Retina (tissue), 1 donor: ENCODE measurements at places on chromosomes 7 and 10.

DNA sequence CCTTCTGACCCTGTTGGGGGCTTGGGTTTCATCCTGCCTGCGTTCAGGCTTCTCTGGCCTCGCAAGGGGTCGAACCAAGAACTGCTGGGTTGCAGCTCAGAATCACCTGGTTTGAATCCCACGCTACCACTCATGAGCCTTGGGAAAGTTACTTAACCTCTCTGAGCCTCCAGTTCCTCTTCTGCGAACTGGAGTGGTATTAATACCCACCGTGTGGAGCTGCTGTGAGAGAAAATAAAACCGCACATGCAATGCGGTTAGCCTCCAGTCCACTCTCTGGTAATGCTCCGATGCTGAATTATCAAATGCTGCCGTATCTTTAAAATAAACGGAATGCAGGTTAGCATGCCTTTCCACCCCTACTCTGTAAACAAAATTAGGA is 171.9 kb downstream of the ARHGAP12 start:
- DNase-seq = no peak

DNA sequence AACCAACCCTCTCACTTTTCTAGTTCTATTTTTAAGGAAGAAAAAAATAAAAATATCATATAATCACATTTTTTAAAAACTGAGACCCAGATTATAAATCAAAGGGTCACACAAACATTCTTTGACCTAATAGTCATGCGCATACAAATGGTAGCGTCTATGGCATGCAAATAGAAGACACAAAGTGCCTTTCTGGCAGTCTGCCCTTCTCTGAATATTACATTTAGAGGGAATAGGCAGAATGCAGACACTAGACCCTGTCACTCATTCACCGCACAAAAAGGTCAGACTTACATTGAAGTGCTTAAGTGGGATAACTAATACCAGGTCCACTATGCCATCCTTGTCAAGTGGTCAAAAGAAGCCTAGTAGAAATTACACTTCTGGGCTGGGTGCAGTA is 26.5 kb upstream of the FHIP2A start:
- DNase-seq = no peak

GRCh38 chr10:57249615-57250281 is 888.7 kb upstream of the ZWINT start:
- DNase-seq = no peak

GRCh38 chr10:126580873-126581647 is 89.4 kb downstream of the C10orf90 start:
- DNase-seq = no peak

DNA sequence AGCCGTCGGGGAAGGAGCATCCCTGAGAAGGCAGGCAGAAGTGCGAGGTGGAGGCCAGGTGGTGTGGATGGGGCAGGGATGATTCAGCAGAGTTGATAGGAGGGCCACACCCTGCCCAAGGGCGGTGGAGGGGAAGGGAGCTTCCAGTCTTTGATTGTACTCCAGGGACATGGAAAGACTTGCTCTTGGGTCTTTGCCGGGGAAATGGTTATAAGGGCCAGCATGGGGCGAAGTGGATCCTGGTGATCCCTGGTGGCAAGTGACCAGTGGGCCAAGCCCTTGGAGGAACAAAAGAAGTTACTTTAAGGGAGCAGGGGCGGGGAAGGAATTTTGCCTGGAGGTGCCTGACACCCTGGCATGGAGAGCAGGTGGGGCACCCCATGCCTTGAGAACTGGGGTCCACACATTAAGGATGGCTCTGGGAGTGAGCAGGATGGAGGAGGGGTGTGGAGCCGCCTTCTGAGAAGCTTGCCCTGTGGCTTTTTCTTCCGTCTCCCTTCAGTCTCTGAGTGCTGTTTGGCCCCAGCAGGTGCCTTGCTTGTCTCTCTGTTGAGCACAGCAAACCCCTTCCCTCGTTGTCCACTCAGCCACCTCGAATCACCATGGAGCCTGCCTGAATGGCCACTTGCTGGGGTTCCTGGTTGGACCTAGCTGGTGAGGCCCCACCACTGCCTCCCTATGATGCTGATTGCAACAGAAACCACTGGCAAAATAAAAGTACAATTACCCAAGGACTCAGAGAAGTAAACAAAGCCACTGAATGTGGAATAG is 83.9 kb downstream of the RAMP3 start:
- no peak for DNase-seq

GRCh38 chr7:134191876-134192275 is 64.7 kb downstream of the LRGUK start:
- no peak for DNase-seq

- no peak for DNase-seq
Measured at GRCh38 chr10:112643600-112644264, 196.7 kb downstream of the VTI1A start.

- peak; percentile 32 for DNase-seq
Measured at GRCh38 chr10:85548034-85548433, 818.6 kb downstream of the GRID1 start.

DNA sequence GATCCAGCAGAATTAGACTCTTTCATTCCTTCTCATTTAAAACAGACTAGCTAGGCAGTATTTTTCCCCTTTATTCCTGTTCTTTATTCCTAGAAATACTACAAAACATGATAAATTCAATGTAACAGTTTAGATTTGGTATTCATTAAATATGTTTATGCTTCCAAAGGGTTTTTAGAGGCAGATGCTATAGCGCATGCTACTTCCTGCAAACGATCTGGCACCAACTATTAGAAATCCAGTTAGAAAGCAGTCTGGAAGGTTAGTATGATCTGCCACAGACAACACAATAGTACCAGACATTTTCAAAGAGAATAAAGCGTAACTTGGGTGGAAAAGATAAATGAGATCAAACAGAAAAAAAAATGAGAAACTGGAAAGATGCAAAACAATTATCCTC is 63.5 kb upstream of the PTN start:
- no peak for DNase-seq

- no peak for DNase-seq
Measured at GRCh38 chr7:6232116-6232515, 40.3 kb downstream of the CYTH3 start.
